ENCODE measurements at places on chromosomes 13 and 19. TPM values are rescaled to one million over a fixed set of nuclear protein-coding genes. Genes with fewer than 3 reads are reported as not detected.

ZNF844 gene
- 27.0 TPM for total RNA-seq

C19orf38 gene
- total RNA-seq = 6.4 TPM

LHFPL6 gene
- 58.3 TPM for total RNA-seq

ANKLE1 gene
- 2.6 TPM for total RNA-seq

CYP2A6 gene
- not detected for total RNA-seq

TUBGCP3 gene
- 40.5 TPM for total RNA-seq

Measured in metanephros (tissue), 2 donors.